ENCODE measurements at places on chromosomes 1 and 21.

DNA sequence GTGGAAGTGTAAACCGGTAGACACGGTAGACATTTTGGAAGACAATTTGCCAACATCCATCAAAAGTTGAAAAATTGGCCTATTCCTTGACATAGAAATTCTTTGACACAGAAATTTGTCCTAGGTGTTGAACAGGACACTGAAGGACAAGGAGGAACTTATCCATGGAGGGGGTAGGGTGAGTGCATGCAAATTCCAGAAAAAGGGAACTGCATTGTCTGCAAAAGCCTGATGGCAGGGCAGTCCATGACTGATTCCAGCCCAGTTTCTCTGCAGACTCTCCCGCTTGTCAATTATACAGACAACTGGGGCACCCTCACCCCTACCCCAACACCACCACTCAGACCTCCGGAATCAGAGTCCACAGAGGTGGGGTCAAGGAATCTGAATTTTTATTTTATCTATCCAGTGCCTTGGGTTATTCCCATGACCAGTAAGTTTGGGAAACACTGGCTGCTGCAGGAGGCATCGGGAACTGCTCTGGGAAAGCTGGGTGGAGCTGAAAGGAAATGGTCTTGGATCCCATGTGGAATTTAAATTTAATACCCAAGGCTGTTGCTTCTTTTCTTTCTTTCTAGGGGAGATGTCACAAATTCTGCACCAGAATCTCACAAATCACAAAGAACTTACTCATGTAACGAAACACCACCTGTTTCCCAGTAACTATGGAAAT is 103.3 kb upstream of the SLC45A1 start:
- no peak for DNase-seq

GRCh38 chr1:114669562-114670082 is at the start of gene DENND2C:
Gene DENND2C (minus strand): TSS chr1:114670049. CDS start chr1:114625984, 44,065 bp downstream.
- no peak for DNase-seq

DNA sequence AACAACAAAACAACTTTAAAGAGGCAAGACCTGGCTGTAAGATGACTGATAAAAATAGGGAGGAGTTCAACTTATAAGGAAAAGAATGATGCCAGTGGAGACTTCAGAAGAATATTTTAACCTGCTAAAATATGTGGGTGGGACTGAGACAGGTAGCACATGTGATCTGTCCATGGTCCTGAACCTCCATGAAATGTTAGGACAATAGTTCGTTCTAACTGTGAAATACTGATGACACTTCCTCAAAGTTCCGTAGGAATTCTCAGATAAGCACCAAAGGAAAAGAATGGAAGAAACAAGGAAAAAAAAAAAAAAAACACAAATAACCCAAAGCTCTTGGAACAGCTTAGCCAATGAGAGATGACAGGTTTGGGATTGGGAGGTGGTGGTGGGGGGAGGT is 44.7 kb downstream of the CDC42BPA start:
- no peak for DNase-seq

GRCh38 chr1:22600071-22600816 is 36.2 kb upstream of the C1QA start:
- no peak for DNase-seq

- no peak for DNase-seq
Observed at GRCh38 chr1:1550591-1551432, 10.4 kb upstream of the TMEM240 start.

GRCh38 chr1:29424266-29424665 is 187.9 kb downstream of the PTPRU start:
- no peak for DNase-seq

GRCh38 chr1:115714572-115715141 is 53.9 kb downstream of the CASQ2 start:
- DNase-seq, result no peak

DNA sequence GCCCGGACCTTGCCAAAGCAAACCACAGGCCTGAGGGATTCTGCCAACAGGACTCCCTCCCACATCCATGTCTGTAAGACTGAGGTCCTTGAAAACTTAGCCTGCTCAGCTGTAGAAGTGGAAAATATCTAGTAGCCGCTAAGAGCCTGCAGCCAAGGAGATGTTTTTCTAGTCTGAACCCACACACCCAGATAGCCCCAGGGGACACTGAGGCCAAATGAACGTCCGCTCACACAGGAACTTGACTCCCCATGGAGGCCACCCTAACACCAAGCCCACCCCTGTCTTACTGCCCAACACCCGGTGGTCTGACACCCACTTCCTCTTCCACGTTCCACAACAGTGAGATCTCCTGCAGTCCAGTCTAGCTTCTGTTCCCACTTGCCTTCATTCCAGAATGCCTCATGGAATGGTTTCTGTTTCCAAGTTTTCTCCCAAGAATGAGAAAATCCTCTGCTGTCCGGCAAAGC is 174.8 kb downstream of the PLPP3 start:
- DNase-seq, result no peak

DNA sequence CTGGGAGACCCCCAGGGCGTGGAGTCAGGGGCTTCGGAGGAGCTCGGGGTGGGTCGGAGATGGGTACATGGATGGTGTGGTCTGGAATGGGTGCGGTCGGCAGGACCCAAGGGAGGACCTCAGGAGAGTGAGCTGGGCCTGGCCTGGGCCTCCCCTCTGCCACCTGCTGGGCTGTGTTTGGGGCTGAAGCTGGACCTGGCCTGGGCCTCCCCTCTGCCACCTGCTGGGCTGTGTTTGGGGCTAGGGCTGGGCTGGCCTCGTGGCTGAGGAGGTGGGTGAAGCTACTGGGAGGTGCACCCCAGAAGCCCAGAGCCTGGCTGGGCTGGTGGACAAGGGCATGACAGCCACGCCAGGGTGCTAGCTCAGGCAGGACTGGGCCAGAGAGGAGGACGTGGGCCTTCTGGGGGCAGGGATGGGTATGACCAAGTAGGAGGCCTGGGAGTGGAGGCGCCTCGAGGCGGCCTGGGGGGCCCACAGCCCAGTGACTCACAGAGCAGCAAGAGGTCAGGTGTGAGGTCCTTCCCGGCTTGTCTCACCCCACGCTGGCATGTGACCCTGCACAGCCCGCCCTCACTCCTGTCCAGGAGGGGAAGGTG is 14.5 kb downstream of the SAMD11 start:
- no peak for DNase-seq

GRCh38 chr1:206511362-206512057 is 4.2 kb downstream of the RASSF5 start:
- DNase-seq, result no peak

DNA sequence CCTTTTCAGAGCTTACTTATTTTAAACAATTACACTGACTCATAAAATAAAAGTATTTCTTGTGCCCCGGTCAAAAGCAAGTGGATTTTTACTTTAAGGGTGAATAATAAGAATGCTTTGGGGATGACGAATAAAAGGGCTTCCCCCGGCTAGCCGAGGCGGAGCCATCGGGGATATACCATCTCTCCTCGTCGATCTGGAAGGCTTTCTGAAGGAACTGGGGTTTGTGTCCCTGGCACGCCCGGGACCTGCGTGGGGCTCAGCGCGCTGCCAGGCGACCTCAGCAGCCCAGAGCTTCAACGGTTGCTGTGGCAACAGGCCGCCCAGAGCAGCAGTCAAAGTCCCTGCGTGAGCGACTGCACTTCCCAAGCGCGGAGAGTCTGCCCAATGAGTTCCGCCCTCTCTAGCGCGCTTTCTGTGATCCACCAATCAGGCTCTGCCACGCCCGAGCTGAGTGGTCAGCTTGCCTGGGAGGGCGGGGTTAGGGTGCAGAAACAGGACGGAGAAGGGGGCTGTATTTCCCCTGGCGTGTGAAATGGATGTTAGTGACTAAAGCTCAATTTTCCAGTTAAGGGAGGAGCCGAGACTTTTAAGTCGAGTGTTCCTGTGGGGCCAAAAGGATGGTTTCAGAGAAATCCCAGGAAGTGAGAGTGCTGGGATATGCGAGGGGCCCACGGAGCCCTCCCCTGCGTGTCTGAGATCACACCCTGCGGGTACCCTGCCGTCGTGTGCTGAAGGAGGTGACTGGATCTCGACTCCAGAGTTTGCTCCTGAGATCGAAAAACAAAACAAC is 33.0 kb upstream of the MGST3 start:
- peak; percentile 67 for DNase-seq

- no peak for DNase-seq
Observed at GRCh38 chr1:107871259-107871658, 93.7 kb downstream of the VAV3 start.

DNA sequence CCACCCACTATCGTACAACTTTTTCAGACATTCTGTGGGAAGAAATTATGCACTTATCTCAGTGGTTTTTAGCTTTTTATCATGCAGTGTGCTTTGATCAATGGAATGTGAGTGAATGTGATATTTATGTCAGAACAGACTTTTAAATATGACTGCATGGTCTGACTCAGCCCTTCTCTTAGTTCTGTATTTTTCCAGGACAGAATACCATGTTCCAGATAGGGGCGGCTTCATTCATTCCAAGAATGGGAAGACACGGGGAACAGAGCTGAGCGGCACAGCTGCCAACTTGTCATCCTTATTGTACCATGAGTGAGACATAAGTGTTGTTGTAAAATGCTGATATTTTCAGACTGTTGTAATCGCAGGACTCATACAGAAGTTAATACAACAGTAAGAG is 214.6 kb upstream of the NCAM2 start:
- DNase-seq, result no peak

DNA sequence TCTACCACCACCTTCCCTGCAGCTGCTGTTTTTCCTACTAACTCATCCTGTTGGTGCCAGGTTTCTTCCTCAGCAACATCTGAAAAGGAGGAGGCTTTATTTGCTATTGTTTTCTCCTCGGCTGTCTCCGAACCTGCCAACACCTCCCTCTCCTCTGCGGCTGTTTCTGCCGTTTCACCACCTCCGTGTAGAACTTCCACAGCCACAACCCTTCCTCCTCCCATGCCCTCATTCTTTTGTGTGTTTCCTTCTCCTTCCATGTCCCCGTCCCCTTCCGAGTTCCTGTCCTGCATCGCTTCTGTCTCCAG is 59.0 kb upstream of the LRRC53 start:
- no peak for DNase-seq

DNA sequence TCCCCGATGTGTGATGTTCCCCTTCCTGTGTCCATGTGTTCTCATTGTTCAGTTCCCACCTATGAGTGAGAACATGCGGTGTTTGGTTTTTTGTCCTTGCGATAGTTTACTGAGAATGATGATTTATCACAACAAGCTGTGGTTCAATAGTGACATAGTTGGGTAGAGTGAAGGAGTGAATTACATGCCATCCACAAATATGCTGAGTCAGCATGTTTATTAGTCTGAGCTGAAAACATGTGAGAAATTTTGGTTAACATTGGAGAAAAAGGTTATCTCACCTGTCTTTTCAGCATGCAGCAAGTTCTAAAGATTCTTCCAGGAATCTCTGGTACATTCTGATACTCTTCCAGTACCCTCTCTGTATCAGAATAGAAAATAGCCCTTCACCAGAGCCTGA is 19.0 kb downstream of the OR2L3 start:
- no peak for DNase-seq

- DNase-seq, result no peak
Observed at GRCh38 chr1:92711473-92712165, 73.3 kb downstream of the EVI5 start.

GRCh38 chr1:77757603-77758002 is 2.0 kb downstream of the USP33 start:
- DNase-seq, result no peak
